HCT116 (cell line): ENCODE measurements at places on chromosomes 16 and 17. TPM values are rescaled to one million over a fixed set of nuclear protein-coding genes. Genes with fewer than 3 reads are reported as not detected.

The STX1B gene
- total RNA-seq = 1.6 TPM

The PTGES3L gene
- total RNA-seq = 1.7 TPM

The CRHR1 gene
- 0.12 TPM for total RNA-seq

The ZC3H7A gene
- total RNA-seq = 33.4 TPM

The EVPL gene
- total RNA-seq = 58.0 TPM

The CPPED1 gene
- 8.1 TPM for total RNA-seq

The MLKL gene
- total RNA-seq = 8.3 TPM

The MTSS2 gene
- total RNA-seq = 41.8 TPM

DNA sequence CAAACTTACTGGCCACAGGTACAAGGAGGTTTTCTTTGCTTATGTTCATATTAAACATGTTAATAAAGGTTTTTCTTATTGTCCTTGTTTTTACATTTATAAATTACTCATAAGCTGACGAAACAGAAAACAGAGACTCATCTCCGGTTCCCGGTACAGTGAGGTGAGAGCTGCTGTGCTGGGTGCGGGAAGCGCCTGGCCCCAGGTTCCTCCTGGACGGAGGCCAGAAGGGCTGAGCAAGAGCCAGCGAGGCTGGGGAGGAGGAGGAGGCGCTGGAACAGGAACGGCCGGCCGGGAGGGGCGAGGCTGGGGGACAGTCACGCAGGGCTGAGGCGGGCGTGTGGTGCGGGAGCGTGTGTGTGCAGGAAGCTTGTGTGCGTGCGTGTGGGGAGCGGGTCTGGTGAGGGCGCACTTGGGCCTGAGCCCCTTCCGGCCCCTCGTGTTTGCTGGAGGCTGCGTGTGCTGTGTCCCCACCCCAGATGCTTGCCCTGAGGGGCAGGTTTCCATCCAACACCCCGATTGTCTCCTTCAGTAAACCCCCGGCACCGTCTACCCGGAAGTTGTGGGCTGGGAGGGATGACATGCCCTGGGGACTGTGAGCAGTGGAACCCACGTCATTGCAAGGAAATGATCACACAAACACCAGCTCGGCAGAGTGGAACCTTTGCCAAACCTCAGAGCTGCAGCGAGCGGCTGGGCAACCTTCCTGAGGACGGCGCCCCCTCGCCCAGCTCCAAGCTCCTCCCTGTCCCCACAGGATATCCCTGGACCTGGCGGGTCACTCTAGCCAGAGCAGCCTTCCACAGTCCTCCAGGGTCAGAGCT, 19.5 kb downstream of the CD7 start:
- no peaks in the 10 kb centered on the region for H3K36me3 ChIP-seq
- H3K27me3 ChIP-seq = no peaks in the 10 kb centered on the region
- DNase-seq = no peak
- peak overlapping the region; percentile 52 for H3K4me3 ChIP-seq

- H3K4me3 ChIP-seq = no peak overlapping the region
- H3K4me1 ChIP-seq = peaks cover 4% of the 10 kb centered on the region
- no peaks in the 10 kb centered on the region for H3K27me3 ChIP-seq
Measured at GRCh38 chr16:86398622-86399021, 111.7 kb upstream of the FOXF1 start.

DNA sequence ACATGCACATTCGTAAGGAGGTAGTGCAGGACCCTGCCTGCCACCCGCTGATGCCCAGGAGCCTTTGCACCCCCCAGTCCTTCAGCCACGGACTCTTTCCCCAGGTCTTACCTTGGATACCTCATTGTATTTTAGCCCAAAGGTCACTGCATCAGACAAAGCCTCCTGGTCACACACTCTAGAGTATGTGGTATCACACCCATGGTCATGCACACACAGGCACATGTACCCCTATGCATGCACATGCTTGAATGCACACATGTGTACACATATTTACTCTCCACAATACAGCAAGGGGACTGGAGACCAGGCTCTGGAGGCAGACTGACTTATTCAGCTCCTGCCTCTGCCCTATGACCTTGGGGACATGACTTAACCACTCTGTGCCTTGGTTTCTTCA, 357.5 kb downstream of the C16orf95 start:
- no peaks in the 10 kb centered on the region for H3K4me1 ChIP-seq
- no peak for DNase-seq
- peaks cover 35% of the 10 kb centered on the region for H3K27me3 ChIP-seq
- H3K4me3 ChIP-seq = no peak overlapping the region
- no peak overlapping the region for H3K27ac ChIP-seq

DNA sequence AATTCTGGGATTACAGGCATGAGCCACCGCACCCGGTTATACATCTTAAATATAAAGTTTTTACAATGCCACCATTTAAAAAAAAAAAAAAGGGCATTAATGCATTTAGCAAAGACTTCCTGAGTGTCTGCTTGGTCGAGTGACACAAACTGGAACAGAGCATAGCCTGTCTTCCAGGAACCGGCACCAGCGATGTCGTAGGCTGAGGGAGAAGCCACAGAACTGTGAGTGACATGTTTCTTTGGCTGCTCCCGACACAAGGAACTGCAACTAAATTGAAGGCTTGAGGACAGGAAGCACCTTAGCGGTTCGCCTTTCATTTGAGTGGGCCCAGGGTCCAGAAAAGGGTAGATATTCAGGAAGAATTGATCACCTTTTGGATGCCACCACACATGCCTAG, 717.8 kb downstream of the MAF start:
- no peaks in the 10 kb centered on the region for H3K27me3 ChIP-seq
- no peaks in the 10 kb centered on the region for H3K36me3 ChIP-seq
- H3K4me1 ChIP-seq = no peaks in the 10 kb centered on the region
- no peak overlapping the region for H3K4me3 ChIP-seq
- DNase-seq = no peak

GRCh38 chr17:39485555-39485954, 24.3 kb downstream of the CDK12 start:
- H3K27ac ChIP-seq = peak overlapping the region; percentile 43; the same call in 1 of the 2 replicates
- peak; percentile 15 for DNase-seq
- H3K27me3 ChIP-seq = no peaks in the 10 kb centered on the region
- H3K36me3 ChIP-seq = 0 out of 2 replicates have a peak, but pooled peaks cover 1% of the 10 kb centered on the region
- H3K4me1 ChIP-seq = peaks cover 13% of the 10 kb centered on the region
- no peak overlapping the region for H3K4me3 ChIP-seq

- peaks cover 5% of the 10 kb centered on the region; the same call in 1 of the 2 replicates for H3K4me1 ChIP-seq
- H3K27ac ChIP-seq = peak overlapping the region; percentile 18; the same call in 1 of the 2 replicates
- H3K27me3 ChIP-seq = no peaks in the 10 kb centered on the region
- H3K4me3 ChIP-seq = peak overlapping the region; percentile 63
Measured at GRCh38 chr17:30922235-30923030, 688 bp downstream of the ADAP2 start.

GRCh38 chr17:15738066-15738465, 6.0 kb downstream of the TBC1D26 start:
- H3K4me3 ChIP-seq = no peak overlapping the region
- no peaks in the 10 kb centered on the region for H3K27me3 ChIP-seq
- peaks cover 5% of the 10 kb centered on the region; the same call in 1 of the 2 replicates for H3K4me1 ChIP-seq
- DNase-seq = no peak

GRCh38 chr17:72840019-72840418, 252.5 kb downstream of the SLC39A11 start:
- no peaks in the 10 kb centered on the region for H3K4me1 ChIP-seq
- H3K4me3 ChIP-seq = no peak overlapping the region
- H3K27ac ChIP-seq = no peak overlapping the region
- no peaks in the 10 kb centered on the region for H3K27me3 ChIP-seq
- H3K36me3 ChIP-seq = no peaks in the 10 kb centered on the region

GRCh38 chr17:73208139-73208827, 15.4 kb downstream of the COG1 start:
- no peaks in the 10 kb centered on the region for H3K4me1 ChIP-seq
- peaks cover 58% of the 10 kb centered on the region for H3K36me3 ChIP-seq
- H3K4me3 ChIP-seq = no peak overlapping the region
- no peaks in the 10 kb centered on the region for H3K27me3 ChIP-seq
- DNase-seq = no peak
- H3K27ac ChIP-seq = no peak overlapping the region

DNA sequence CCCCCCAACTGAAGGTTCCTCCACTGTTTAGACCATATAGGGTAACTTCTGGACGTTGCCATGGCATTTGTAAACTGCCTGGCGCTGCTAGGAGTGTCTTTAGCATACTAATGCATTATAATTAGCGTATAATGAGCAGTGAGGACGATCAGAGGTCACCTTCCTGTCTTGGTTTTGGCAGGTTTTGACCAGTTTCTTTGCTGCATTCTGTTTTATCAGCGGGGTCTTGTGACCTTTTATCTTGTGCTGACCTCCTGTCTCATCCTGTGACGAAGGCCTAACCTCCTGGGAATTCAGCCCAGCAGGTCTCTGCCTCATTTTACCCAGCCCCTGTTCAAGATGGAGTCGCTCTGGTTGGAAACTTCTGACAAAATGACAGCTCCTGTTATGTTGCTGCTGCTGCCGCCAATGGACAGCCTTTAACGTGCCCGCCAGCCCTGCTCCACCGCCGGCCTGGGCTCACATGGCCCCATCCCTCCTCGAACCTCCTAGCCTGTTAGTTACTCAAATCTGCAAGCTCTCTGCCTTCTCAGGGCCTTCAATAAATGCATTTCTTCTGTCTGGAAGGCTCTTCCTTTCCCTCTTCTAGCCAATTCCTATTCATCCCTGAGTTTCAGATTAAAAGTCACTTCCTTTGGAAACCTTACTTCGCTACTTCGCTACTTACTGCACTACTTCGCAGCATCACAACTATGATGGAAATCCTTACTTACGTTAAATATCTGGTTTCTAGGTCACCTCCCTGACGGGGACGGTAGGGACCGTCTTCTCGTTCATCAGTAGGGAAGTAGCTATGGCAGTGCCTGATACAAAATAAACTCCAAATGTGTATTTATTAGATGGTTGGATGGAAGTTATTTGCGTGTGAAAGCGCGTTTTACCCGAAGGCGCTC, 640 bp upstream of the NAGLU start:
- no peaks in the 10 kb centered on the region for H3K36me3 ChIP-seq
- H3K27me3 ChIP-seq = no peaks in the 10 kb centered on the region
- H3K4me3 ChIP-seq = peak overlapping the region; percentile 71
- no peak for DNase-seq

DNA sequence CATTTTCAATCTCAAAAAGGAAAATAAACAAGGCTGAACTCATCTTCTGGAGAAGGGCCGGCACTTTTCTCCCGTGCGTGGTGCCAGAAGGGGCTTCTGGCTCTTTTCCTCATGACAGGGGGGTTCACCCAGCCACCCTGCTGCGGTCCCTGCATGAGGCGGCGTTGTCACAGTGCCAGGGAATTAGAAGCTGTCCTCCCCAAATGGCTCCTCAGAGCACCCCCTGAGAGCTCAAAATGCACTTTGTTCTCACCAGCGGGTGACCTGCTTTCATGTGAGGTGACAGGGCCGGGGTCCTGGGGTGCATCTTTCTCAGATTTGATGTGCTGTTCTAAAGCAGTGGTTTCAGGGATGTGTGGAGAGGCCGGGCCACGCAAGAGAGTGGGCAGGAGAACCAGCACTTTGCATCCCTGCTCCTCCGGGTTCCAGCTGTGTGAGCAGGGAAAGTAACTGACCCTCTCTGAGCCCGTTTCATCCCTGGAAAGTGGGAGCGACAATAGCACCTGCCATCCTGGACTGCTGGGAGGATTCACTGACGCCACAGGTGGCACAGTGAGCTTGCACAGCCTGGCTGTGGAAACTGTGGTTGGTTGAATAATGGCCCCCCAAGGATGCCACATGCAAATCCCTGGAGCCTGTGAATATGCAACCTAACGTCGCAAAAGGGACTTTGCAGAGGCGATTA, 94.0 kb downstream of the FOXL1 start:
- peaks cover 29% of the 10 kb centered on the region for H3K4me1 ChIP-seq
- H3K36me3 ChIP-seq = no peaks in the 10 kb centered on the region
- H3K27me3 ChIP-seq = no peaks in the 10 kb centered on the region
- no peak overlapping the region for H3K27ac ChIP-seq
- H3K4me3 ChIP-seq = no peak overlapping the region

GRCh38 chr16:68273896-68274295, 9.6 kb downstream of the SLC7A6 start:
- DNase-seq = no peak
- no peak overlapping the region for H3K27ac ChIP-seq
- no peaks in the 10 kb centered on the region for H3K4me1 ChIP-seq

DNA sequence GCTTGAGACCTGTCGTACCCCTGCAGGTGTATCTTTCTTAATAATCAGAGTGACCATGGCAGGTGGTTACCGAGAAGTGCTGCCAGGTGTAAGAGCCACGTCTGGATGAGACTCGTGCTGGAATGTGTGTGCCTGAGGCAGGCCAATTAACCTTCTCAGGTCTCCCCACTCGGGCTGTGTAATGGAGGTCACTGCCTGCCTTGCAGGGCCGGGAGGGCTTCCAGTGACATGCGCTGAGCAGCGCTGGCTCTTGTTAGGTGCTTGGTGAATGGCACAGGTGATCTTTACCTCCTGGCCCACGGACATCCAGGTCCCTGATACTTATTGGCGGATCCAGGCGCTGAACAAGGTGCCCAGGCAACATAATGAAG, 4.6 kb upstream of the GSE1 start:
- no peak for DNase-seq
- H3K27ac ChIP-seq = no peak overlapping the region

GRCh38 chr17:75481194-75482068, 25.0 kb downstream of the TMEM94 start:
- no peak overlapping the region for H3K27ac ChIP-seq
- no peaks in the 10 kb centered on the region for H3K4me1 ChIP-seq
- DNase-seq = no peak
